ENCODE measurements at places on chromosomes 4 and X.

- DNase-seq, result no peak
Measured at GRCh38 chr4:105327956-105328355, 145.9 kb downstream of the PPA2 start.

GRCh38 chrX:132505116-132505515, 16.3 kb upstream of the MBNL3 start:
- no peak for DNase-seq

- no peak for DNase-seq
Measured at GRCh38 chrX:140229191-140229590, 263.9 kb upstream of the CXorf66 start.

DNA sequence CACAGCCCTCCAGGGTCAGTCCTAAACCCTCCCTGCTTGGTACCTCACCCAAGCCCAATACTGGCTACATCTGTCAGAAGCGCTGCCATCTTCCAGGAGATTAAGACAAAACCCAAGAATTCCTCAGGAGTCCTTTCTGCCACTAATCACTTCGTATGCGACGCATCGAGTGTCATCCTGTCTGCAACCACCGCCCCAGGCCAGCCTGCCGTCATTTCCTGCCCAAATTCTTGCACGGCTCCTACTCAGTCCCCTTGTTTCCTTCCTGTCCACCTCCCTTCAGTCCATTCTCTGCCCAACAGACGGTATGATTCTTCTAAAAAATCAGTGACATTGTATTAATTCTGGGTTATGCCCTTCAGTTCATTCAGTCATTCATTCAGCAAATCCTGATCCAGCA, 113.6 kb downstream of the NFKB1 start:
- no peak for DNase-seq

DNA sequence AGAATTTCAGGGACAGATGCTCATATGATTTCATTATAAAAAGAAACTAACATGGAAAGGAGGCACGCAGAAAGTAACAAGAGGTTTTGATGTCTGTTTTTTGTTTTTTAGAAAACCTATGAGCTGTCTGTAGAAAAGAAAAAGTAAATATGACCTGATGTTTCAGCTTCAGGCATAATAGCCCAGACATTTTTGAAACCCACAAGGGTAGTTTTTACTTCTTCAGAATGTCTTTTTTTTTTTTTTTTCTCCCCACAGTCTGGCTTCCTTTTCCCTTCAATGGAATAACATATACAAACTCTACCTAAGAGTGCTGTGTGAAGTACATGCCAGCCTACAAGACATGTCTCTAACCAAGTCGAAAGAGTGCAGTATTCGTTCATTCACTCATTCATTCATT, 18.3 kb upstream of the STX18 start:
- no peak for DNase-seq

- no peak for DNase-seq
Measured at GRCh38 chr4:84279678-84280077, 219.4 kb downstream of the NKX6-1 start.

Data from globus pallidus (tissue), 1 donor.